ENCODE measurements at places on chromosomes 7 and 10.
A peak's percentile ranks its signal among the peaks of the same experiment; 100 is the strongest.

- DNase-seq = no peak
Measured at GRCh38 chr10:16258291-16259040, 178.3 kb upstream of the PTER start.

- peak; percentile 90 for DNase-seq
Measured at GRCh38 chr7:81618396-81619014, 151.3 kb downstream of the HGF start.

- no peak for DNase-seq
Measured at GRCh38 chr7:282621-283020, 7.3 kb upstream of the FOXL3 start.

- no peak for DNase-seq
Measured at GRCh38 chr7:149067869-149068268, 22.6 kb downstream of the ZNF786 start.

GRCh38 chr7:130932667-130933432, 198.8 kb upstream of the KLF14 start:
- DNase-seq = no peak

GRCh38 chr10:106384496-106384895, 780.0 kb downstream of the SORCS1 start:
- peak; percentile 7 for DNase-seq

- no peak for DNase-seq
Measured at GRCh38 chr10:95741807-95742467, 14.0 kb upstream of the ENTPD1 start.

GRCh38 chr7:15836041-15836440, 149.6 kb upstream of the MEOX2 start:
- peak; percentile 88 for DNase-seq

DNA sequence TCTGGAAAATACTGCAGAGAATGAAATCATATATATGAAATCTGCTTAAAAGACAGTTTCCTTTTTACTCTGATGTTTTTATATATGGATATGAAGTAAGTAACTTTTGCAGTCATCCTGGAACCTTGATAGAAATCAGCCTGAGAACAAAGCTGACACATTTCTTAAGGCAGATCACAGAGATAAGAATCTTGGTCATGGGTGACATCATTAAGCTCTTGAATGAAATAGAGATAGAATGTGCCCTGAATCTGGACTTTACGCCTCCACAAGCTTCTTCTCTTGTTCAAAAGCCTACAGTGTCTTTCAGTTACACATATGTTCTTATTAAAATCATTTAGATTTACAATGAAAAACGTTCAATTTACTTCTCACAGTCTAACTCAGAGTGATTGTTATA, 319.1 kb upstream of the CNTNAP2 start:
- no peak for DNase-seq

GRCh38 chr7:27191833-27192545, 7.0 kb upstream of the HOXA11 start:
- DNase-seq = no peak

DNA sequence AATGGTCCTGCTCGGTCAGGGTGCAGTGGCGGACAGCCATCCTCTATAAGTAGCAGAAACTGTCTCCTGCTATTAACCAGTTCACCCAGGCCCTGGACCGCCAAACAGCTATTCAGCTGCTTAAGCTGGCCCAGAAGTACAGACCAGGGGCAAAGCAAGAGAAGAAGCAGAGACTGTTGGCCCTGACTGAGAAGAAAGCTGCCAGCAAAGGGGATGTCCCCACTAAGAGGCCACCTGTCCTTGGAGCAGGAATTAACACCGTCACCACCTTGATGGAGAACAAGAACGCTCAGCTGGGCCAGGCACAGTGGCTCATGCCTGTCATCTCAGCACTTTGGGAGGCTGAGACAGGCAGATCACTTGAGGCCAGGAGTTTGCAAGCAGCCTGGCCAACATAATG, 5.6 kb upstream of the NSUN5 start:
- DNase-seq = no peak

GRCh38 chr7:11758627-11759111, 73.3 kb downstream of the THSD7A start:
- no peak for DNase-seq

- no peak for DNase-seq
Measured at GRCh38 chr7:84783141-84783778, 403.6 kb downstream of the SEMA3D start.

DNA sequence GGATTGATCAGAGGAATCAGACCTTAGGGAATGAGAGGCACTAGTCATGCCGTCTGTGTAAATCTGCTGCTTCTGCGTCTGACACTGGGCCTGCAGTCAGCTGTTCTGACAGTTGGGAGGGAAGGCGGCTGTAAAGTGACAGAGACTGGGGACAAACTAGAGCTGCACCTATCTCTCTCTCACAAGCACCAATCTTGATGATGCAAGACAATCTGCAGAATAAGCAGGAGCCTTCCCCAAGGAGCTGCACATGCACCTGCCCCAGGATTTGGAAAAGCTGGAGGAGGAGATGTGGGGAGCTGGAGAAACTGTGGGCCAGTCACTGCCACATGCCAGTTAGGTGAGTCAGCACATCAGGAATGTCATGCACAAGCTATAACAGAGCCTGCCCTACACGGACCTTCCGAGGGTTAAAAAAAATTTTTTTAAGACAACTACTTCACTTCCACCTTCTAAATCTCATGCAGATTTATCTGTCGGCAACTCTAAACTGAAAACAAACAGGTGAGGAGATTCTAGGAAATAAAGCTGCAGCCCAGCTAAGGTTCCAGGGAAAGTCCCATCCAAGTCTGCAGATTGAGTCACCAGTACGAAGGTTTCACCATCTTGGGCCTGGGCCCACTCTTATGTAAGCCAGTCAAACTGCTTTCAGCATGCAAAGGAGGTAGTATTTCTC, 39.2 kb downstream of the ENO4 start:
- peak; percentile 73 for DNase-seq

GRCh38 chr7:108308903-108309302, 147.3 kb downstream of the NRCAM start:
- peak; percentile 51 for DNase-seq

DNA sequence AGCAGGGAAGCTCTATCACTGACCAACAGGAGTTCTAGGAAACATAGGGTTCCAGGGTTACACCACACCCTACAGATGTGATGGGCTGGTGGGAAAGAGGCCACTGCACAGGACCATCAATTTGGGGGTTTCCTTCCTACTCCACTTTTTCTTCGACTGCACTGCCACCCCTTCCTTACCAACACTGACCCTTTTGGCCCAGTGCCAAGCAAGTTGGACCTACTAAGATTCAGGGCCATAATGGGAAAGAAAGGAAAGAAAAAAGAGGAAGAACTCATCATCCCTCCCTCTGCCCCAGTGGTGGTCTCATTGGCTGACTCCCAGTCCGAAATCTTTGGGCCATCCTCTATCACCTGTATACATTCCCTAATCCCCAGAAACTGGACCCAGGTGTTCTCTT, 6.1 kb upstream of the PLEKHS1 start:
- DNase-seq = no peak

DNA sequence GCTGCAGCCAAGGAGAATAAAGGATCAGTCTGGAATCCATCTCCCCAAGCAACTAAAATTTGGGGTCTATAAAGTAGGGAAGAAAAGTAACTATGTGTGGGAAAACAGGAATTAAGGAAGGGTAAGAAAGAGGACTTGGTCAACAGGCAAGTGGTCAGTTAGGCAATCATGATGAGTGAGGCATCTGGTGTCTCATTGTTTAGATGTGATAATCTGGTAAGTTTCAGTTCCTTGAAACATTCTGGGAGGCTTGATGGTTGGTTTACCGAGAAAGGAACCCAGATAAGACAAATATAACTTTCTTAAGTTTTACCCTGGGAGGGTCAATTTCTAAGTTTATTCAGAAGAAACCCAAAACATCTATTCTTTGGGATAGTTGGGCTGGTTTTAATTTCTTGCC, 22.3 kb downstream of the HYAL4 start:
- DNase-seq = no peak

DNA sequence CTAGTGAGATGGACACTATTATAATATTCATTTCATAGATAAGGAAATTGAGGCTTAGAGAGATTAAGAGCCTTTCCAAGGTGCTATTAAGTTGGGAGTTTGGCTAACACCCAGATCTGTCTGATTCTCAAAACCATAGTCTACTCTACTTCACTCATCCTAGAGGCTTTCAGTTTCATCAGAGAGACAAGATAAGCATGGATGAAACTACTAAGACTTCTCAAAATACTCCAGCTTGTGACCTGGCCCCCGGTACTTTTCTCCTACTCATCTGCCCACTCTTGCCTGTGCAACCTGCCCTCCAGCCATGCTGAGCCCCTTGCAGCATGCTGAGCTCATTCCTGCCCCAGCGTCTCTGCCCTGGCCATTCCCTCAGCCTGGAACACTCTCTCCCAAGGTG, 12.2 kb upstream of the SLC35B4 start:
- no peak for DNase-seq

All from fibroblast of skin of scalp (primary cell).